Esophagus squamous epithelium (tissue), 5 donors: ENCODE measurements at places on chromosomes 1 and 21.

DNA sequence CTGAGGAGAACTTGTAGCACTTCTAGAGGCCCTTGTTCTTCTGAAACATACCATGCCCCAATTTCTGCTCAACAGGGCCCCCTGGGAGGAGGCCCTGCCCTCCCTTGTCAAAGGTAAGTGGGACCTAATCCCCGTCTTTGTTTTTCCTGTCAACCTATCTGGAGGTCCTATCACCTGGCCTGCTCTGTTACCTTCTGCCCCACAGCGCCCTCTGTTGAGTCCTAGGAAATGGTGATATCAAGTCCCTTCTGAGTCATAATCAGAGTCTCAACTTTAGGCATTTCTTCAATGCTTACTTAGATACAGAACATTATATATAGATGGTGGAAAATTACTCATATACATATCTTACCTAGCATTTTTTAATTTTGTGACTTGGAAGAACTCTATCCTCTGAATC, 28.2 kb upstream of the FCRL4 start:
- no peak for DNase-seq

DNA sequence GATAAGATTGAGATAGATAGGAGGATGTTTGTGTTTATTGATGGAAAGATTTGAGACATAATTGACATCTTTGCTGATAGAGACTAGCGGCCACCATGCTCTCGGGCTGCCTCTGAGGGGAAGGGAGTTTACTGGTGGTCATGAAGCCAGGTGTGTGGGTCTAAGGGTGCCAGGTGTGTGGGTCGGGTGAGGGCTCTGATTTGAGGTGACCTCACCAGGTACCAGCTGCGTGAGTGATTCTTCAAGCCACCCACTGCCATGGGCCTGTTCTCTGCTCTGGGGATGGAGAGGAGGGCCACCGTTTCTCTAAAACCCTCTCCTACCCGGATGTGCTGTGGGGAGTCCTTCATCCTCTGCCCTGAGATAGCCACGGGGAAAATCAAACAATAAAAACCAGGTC, 3.2 kb downstream of the UBASH3A start:
- no peak for DNase-seq

- no peak for DNase-seq
These were observed 33.4 kb downstream of the MNDA start for GRCh38 chr1:158864595-158864994.

- no peak for DNase-seq
These were observed at the start of gene TNFRSF9 for GRCh38 chr1:7940745-7941436. TSS of gene TNFRSF9 (minus strand) at chr1:7940839. CDS start at chr1:7939994, 845 bp downstream.

DNA sequence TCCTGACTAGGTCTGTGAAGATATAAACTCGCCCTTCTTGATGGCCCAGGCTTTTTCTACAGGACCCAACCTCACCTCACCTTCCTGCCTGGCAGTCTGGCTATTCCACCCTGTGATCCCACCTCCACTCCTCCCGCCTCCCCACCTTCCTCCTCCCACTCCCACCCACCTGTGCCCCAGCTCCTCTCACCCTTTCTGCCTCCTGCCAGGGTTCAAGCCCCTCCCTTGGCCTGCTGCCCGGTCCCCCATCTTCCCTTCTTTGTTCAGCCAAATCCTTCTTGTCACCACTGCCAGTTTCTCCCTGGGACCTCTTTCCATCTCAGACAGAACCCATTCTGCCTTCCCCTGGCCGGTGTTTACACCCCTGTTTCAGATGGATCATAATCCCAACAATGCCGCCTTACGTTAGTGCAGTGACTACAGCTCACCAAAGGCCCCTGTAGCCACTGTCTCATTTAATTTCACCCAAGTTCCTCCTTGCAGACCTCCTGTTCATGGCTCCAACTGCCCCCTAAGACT, 127.5 kb upstream of the EDN2 start:
- no peak for DNase-seq

DNA sequence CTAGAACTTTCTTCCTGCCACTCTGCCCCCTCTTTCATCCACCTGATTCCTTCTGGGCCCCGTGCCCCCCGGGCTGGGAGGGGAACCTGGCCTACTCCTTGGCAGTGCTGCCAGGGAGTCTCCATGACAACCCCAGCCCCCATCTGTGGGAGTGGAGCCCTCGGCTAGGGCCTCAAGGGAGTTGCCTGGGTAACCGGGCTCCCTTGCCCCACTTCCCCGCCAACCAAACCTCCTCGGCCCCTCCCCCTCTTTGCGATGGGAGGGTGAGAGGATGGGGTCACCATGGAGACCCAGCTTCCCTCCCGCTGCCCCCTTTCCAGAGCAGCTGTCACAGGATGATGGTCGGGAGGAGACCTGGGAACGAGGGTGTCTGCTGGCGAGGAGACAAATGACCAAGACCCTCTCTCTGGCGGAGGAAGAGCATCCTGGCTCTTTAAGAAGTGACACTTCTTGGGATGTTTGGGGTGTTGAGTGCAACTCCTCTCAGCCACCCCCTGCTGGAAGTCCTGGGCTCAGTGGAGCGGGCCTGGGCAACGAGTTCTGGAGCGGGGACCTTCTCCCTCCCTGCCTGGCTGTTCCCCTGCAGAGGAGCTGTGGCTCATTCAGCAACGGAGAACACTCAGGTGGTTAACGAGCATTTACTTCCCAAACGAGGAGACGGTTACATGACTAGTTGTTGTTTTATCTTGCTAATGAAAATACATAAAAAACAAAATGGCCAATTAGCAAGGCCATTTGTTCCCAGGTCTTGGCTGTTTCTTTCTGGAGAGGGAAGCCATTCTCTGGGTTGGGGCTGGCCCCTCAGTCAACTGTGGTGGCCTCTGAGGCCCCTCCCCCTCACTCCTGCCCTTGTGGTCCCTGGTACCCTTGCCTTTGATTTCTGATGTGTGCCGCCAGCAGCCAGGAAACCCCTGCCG, 82.8 kb downstream of the UBIAD1 start:
- DNase-seq = no peak

DNA sequence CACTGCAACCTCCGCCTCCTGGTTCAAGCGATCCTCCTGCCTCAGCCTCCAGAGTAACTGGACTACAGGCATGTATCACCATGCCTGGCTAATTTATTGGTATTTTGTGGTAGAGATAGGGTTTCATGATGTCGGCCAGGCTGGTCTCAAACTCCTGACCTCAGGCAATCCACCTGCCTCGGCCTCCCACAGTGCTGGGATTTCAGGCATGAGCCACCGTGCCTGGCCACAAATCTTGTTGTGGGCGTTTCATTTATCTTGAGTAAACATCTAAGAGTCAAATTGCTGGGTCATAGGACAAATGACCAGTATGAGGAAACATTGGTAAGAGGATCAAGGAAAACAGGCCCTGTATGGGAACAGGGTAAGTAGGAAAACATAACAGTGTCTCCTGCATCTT, 17.9 kb downstream of the TMEM200B start:
- no peak for DNase-seq

DNA sequence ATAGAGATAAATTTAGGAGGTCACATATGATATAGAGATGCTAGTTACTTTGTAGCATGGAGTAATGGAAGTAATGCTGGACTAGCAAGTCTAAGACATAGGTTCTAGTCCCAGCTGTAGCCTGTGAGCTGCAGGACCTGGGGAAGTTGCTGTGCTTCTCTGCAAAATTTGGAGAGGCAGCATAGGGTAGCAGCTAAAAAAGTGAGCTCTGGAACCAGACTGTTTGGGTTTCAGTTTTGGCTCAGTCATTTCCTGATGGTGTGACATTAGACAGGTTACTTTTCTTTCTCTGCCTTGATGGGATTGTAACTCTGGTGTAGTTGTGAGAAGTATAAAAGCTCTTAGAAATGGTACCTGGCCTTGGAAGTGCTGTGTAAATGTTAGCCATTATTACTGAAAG, 3.3 kb downstream of the METTL13 start:
- no peak for DNase-seq

DNA sequence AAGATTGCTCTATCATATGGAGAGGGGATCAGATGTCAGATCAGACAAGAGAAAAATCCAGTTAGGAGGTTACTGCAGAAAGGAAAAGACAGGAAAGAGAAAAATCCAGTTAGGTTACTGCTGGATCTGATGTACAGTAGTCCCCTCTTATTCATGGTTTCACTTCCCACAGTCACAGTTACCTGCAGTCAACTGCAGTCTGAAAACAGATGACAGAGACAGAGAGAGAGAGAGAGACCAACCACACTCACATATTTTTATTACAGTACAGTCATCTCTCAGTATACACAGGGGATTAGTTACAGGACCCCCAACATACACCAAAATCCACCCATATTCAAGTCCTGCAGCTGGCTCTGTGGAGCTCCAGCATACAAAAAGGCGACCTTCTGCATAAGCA, 29.3 kb downstream of the NUP133 start:
- DNase-seq = no peak
